ENCODE measurements at places on chromosomes 4 and X.

DNA sequence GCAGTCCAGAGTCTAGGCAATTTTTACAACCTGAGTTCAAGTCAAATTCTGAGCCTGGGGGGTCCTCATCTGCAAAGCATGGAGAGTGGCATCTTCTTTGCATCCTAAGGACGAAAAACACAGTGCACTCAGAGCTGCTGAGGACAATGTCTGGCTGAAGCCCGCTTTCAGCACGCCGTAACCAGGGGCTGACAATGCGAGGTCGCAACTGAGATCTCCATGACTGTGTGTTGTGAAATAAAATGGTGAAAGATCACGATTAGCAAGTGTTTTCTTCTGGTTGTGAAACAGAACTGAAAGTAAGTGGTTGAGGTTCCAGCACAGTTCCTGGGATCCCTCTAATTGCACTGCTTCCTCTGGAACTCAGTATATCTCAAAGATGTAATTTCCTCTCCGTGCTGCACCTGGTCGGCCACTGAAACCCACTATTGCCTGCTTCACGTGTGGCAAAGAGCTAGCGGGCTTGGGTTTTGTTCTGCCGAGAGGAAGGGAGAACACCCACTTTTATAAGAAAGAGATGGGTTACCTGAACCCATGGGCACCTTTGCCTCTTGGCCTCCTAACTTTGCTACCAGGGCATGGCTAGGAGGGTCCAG is 7.7 kb upstream of the F11 start:
- no peak for DNase-seq

DNA sequence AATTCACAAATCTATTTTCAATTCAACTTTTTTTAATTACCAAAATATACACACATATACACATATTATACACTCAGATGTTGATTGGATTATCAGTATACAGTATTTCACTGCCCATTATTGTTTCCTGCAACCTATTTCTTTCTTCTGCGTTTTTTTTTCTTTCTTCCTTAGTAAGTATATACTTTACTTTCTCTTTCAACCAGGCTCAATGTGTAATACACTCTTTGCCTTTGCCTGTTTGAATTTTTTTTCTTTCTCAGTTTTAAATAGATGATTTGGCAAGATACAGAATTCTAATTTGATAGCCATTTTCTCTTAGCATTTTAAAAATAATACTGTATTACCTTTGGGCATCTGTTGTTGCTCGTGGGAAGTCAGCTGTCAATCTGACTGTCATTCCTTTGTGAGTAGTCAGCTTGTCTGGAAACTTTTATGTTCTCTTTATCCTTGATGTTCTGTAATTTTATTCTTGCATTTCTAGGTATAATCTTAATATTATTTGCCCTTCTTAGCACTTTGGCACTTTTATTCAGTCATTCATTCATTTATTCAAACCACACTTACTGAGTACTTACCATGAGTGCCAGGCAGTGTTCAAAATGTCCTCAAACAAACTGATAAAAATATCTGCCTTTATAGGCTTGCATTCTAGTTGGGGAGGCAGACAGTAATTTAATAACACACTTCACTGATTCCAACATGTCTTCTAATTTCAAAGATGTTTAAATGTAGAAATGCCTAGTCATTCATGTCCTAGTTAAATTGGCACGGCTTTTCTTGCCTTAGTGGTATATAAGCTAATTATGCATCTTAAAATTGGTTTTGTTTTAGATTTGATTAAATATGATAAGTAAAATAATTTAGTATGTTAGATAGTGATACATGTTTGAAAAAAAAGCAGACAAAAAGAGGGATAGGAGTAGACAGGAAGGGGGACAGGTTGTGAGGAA is 3.7 kb downstream of the USP38 start:
- DNase-seq = no peak

DNA sequence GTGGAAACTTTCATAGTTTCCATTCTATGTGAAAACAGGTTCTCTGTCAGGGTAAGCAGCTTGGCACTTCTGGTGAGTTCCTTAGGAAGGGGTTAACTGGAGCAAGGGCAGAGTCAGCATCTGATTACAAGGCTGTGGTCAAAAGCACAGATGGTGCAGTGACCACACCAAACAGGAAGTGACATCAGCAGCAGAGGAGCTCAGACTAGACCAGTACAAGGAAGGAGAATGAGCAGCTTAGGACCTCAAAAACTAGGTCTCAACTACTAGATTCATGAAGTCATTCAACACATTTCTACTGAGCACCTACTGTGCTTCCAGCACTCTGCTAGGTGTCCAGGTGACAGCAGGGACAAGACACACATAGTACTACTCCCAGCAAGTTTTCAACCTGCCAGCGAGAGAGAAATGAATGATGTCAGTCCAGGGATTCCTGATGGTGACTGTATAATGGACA is 130.2 kb downstream of the AMELX start:
- no peak for DNase-seq

DNA sequence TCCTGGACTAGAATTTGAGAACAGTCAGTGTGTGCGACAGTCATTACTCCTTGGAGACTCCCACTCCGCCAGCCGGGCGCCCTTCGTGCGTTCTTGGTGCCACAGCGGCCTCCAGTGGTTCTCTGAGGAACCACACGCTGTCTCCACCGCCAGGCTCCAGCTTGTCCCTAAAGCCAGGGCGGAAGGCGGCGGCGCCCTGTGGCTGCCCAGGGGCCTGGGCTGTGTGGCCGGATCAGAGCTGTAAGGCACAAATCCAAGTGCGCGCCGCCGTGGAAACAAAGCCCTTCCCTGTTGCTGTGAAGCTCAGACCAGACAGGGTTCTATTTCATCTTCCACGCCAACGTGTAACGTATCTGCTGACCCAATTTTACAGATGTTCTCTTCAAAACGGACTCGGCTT is 34.2 kb downstream of the IDS start:
- peak; percentile 86 for DNase-seq

GRCh38 chr4:77903186-77903585 is 40.6 kb downstream of the MRPL1 start:
- DNase-seq = no peak

Data from D341Med (cell line).